Stimulated activated CD8-positive, alpha-beta memory T cell treated with anti-CD3 and anti-CD28 coated beads, Interleukin-7, amount 100 ng/mL, for 24 hours (primary cell): ENCODE measurements at places on chromosomes 7 and 10.

DNA sequence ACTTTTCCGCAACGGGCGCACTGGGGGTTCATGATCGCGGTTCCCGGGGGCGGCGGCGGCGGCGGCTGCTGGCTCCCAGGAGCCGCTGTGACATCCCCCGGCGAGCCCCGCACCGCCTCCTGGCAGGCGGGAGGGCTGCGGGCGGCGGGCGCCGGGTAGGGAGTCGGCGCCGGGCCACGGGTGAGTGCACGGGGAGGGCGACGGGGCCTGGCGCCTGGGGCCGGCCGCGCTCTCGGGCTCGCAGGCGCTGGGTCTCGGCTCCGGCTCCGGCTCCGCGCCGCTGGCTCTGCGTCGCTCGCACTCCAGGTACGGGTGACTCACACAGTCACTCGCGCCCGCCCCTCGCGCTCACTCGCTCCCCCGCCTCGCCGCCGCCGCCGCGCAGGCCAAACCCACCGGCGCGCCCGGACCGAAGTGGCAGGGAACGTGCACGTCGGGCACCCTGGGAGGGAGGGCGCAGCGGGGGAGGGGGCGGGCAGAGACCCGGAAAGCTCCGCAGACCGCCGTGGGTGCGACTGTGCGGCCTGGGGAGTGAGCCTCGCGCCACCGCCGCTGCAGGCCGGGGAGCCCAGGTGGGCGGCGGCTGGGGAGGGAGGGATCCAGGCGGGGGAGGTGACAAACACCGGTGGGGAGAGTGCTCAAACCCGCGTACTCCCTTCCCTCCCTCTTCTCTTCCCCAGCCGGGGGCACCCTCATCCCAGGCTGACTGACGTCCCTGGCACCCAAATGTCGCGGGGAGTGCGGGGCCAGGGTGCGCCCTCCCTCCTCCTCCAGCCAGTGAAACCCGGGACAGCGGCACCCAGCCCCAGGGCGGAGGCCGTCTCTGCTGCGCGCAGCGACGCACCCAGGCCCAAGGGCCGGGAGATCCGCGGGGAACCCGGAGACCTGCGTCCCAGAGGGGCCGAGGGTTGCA lies 276.9 kb upstream of the NEBL start:
- no peak for DNase-seq

DNA sequence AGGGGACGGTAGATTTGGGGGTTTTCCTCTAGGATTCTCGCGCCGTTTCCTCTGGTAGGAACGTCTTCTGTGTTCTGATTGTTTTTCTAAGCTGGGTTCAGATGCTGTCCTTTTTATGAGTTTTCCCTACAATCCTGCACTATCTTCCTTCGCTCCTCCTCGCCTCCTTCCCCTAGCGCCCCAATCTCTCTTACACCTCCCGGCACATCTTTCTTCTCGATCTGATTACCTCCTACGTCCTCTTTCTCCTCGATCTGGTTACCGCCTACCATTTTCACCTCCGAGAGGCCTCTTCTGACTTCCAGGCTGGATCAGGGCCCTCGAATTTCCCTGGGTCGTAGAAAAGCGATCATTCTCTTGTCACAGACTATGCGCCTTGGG lies 413 bp downstream of the BUD31 start:
- DNase-seq = no peak

- no peak for DNase-seq
Observed at GRCh38 chr10:82572744-82573143, 697.8 kb downstream of the NRG3 start.

DNA sequence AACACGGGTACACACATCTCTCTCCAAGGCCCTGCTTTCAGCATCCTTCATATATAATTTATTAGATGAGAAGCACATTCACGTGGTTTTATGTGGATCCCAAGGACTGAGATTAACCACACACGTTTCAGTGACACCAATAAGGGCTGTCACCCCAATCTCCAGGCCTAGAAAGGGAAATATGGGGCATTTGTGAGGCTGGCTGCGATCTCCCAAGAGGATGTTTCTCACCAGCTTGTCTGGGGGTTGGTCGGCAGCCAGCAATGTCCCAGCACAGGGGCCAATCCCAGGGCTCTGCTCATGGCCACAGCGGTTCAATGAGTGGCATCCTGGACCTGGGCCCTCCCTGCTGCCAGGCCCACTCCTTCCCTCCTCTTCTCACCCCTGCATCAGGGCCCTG lies 115.5 kb downstream of the ITIH5 start:
- no peak for DNase-seq

GRCh38 chr10:50931948-50932431 lies 46.6 kb upstream of the A1CF start:
- DNase-seq = no peak

DNA sequence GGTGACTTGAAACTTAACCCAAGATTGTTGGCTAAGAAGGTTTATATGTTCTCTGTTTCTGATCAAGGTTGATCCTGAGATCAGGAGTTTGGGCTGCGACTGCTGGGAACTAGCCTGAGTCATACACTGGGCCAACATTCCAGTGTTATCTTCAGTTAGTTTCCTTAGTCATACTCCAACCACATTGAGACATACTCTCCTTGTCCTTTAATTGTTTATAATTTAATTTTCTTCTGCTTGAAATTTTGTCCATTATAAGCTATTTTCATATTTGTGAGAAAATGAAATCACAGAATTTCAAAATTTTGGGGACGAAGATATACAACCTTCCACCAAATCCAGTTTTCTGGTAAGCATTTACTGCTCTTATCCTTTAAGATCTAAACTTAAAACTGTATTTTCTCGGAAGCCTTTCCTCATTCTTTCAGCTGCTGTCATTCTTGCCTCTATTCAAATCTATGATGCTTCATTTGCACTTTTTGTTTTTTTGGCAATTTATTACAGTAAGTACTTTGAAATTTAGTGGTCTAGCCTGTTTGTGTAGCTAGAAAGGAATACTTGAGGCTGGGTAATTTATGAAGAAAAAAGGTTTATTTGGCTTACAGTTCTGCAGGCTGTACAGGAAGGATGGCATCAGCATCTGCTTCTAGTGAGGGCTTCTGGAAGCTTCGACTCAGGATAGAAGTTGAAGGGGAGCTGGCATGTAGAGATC lies 63.4 kb upstream of the POT1 start:
- DNase-seq = no peak

DNA sequence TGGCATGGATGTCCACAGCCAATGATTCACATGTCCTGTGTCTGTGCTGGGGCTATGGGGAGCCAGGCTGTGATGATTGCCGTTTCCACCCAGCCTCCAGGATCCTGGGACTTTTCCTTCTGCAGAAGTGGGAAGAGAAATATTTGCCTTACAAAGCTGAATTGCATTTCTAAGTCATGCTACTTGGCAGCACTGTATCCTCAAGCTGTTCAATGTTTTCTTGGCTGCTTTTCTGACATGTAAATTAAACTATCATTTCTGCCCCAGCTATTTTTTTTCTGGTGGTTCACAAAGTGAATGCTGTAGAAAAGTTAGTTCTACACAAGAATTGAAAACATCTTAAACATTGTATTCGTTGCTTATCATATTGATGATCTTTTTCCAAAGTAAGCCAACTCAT lies 51.9 kb upstream of the TCERG1L start:
- DNase-seq = no peak

DNA sequence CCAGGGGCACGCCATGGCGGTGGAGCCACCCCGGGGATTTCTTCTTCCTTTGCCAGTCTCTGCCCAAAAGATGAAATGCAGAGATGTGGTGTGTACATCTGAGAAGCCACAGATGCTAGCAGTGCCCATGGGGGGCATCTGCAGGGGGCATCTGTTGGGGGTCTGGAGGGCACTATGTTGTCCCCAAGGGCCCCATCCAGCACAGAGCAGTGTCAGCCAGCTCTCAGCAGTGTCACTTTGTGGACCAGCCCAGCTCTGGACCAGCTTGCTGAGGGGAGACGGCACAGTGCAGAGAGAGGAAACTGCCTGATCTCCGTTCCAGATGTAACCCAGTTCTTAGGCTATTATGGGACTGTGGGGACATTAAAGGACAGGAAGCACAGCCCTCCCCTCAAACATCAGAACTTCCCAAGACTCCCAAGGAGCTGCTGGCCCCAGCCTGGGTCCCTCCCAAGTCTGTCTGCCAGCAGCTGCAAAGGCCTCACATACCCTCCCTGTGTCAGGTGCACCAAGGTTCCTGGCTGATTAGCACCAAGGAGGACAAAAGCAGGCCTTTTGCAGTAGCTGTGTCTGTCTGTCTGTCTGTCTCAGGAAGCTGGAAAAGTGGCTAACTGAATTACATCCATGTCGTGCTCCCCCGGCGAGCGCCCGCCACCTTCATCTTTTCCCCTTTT lies 536.5 kb downstream of the PTPRN2 start:
- DNase-seq = no peak

GRCh38 chr10:68046642-68047041 lies 28.4 kb downstream of the HERC4 start:
- DNase-seq = no peak

DNA sequence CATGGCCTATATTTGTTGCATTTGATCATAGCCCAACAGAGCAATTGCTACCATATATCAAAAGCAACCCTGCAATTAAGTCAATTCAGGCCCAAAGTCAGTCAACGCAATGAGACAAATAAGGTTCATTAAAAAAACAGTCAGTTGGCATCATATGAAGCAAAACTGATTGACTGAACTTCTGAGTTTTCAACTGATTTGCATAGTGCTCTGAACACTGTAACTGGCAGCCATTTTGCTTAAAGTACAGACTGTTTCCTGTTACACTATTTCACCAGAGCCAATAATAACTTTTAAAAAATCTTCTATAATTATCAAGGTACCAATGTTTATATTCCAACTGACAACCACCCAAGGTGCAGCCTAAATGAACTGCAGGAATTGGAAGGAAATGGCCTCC lies 68.4 kb upstream of the RAPGEF5 start:
- no peak for DNase-seq

DNA sequence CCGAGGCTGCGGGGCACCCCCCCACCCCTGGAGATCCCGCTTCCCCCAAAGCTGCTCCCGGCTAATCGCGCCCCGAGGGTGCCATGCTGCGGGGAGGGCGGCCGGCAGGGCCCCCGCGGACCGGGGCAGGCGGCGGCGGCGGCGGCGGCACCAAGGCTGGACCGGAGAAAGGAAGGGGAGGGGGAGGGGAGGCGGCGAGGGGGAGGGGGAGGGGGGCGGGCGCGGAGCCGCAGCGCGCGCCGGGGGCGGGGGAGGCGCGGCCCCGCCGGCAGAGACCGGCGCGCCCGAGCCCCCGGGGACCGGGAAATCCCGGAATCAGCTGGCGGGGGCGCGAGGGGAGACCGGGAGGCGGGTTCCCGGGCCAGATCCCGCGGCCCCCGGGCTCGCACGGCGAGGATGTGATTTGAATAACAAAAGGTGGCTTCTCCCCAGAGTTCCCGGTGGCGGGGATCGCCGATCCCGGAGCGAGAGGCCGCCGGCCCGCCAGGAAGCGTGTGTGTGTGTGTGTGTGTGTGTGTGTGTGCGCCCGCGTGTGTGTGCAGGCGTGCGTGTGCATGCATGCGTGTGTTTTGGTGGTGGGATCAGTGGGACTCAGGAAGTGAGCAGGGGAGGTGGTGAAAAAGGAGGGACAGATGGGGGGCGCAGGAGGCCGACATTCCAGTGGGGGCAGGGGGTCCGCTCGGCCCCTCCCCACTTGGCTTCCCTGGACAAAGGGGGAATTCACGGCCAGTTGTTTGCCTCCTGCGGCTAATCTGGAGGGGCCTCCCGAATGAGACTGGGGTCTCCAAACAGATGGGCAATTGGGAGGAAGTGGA lies 99.5 kb downstream of the HIP1 start:
- DNase-seq = no peak

- DNase-seq = no peak
Observed at GRCh38 chr7:90853205-90853604, 257.1 kb downstream of the CDK14 start.

DNA sequence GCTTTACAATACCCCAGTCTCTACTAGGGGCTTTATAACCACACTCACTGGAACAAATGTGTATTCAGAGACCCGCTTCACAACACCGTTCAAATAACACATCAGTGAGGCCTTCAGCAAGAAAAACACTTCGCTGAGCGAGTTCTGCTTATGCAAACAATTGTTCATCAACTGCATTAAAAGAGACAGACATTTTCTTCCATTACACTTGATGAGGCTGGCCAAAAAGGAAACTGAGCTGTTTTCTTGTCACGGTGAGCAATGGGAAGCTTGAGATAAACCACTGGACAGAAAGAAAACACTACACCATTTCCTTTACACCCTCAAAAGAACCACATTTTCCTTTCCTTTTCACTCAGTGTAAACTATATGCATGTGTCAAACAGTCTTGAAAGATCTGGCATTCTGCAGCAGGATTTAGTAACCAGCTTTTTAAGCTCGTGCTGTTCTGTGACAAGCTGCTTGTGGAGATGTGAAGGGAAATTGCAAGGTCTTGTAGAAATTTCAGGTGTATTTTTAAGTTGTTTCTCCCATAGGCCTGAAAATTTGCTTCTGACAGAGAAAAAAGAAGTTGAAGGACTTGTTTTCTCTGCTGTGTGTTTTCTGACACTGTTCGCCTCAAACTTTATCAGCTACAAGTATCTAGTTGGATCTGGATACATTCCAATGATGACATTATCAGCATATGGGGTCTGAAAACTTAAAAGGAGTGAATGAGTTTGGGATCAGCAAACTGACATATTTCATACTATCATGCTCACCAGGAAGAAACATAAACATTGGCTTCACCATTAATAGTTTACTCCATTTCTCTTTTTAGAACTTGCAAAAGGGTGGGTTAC lies 693.1 kb downstream of the PARD3 start:
- no peak for DNase-seq

DNA sequence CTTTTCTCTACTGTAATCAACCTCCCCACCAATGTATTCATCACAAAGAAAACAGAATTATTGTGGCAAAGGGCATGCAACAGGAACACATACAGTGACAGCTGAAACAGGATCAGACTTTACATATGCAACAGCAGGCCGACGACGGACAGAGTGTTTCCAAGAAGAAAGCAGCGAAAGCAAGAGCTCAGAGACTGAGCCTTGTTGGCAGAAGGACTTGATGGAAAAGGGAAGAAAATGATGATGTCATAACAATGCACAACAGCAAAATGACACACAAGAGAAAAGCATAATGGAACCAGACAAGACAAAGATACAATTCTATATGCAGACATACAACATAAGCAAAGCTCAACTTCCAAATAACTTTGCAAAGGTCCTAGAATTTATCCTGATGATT lies 106.5 kb downstream of the ARHGAP12 start:
- DNase-seq = no peak

GRCh38 chr7:38760226-38760625 lies 129.1 kb upstream of the AMPH start:
- no peak for DNase-seq

GRCh38 chr10:97023401-97024167 lies 162.2 kb downstream of the SLIT1 start:
- DNase-seq = no peak

- no peak for DNase-seq
Observed at GRCh38 chr10:113132591-113133121, 182.6 kb downstream of the TCF7L2 start.

- DNase-seq = no peak
Observed at GRCh38 chr10:33666686-33667480, 332.4 kb upstream of the NRP1 start.

DNA sequence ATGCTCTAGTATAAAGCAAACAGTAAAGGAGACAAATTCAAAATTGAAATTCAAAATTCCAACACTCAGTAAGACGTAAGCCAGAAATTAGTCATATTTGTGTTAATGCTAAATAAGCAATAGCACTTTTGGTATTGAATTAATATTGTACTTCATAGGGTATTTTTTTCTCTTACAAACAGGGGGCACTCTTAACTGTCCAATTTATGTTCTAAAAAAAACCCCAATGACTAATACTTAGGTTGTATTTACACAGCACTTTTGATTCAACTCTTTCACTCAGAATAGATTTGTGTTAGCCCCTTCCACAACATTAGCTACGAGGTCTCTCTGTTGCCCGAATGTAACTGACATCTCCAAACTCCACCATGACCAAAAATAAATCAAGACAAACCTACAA lies 284.9 kb upstream of the COBL start:
- no peak for DNase-seq
